ENCODE measurements at places on chromosomes 3 and 15.

GRCh38 chr3:138945709-138946662, 951 bp downstream of the FOXL2 start:
- no peak for DNase-seq

- DNase-seq, result no peak
Observed at GRCh38 chr3:47996440-47996839, 19.8 kb downstream of the MAP4 start.

DNA sequence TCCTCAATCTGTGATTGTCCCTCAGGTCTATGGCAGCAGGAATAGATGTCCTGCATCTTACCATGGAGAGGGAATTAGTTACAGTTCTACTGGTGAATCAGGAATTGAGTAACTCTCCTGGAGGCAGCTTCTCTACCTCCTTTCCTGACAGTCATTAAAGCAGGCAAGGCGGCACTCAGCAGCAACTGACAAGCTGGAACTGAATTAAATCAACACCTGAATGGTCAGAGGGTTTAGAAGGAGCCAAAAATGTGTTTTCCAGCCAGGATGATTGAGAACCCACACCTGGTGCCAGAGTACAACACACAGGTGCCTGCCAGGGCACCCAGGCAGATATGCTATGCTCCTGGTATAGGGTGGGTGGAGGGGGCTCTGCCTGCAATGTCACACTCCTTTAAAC, 43.1 kb upstream of the TIPARP start:
- no peak for DNase-seq

DNA sequence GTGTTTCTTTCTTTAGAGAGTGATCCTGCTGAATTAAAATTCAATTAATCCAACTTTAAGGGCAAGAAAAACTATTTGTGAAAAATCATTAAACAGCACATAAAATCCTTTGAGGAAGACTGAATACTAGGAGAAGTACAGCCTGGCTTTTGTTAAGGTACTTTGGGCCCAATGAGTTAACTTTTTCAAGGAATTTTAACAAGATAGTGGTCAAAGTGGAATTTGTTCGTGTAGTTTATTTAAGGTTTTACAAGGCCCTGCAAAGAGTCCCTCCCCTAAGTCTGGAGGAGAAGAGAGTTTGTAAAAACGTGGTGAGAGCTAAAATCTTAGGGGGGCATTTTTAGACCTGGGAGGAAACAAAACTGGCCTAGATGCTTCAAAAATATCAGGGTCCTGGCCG, 26.0 kb upstream of the TRIM71 start:
- no peak for DNase-seq
